ENCODE measurements at places on chromosomes 6 and 20.
A peak's percentile ranks its signal among the peaks of the same experiment; 100 is the strongest.

DNA sequence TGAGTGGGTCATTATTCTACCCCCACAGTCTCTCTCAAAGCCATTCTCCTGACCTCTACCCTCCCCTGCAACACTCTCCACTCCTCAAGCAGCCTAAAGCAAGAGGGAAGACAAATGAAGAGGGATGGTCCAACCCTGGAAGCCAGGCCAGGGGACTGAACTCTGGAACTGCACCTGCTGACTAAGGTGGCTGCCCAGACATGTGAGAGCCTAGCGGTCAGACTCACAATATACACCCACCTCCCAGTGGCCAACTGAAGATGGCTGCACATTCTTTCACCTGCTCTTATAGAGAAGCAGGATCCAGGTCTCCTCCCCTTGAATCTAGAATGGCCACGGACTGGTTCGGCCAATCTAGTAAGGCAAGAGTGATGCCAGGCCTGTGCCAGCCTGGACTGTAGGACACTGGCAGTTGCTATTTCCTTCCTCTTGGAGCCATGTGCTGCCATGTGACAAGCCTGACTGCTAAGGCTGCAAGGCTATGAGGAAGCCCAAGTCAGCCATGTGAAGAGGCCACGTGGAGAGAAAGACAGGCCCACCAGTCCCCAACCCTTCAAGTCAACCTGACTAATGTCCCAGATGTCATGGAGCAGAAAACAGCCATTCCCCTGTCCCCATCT is 31.8 kb downstream of the ACSS1 start:
- no peak for DNase-seq

DNA sequence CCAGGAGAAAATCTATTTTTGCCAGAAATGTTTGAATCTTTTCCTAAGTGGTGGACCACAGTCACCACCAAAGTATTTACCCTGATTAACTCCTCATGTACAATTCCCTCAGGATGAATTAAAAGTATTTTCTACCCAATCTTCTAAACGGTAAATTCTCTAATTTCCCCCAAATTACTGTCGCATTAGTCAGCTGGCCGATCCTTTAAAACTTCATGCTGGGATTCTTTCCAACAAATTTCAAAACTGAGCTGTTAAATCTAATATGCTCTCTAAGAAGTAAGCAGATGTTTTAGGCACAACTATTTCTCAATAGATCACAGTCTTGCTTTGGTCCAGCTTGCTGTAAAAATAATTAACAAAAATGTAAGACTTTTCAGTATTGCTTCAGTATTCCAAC is 447.2 kb downstream of the FRK start:
- DNase-seq: no peak

DNA sequence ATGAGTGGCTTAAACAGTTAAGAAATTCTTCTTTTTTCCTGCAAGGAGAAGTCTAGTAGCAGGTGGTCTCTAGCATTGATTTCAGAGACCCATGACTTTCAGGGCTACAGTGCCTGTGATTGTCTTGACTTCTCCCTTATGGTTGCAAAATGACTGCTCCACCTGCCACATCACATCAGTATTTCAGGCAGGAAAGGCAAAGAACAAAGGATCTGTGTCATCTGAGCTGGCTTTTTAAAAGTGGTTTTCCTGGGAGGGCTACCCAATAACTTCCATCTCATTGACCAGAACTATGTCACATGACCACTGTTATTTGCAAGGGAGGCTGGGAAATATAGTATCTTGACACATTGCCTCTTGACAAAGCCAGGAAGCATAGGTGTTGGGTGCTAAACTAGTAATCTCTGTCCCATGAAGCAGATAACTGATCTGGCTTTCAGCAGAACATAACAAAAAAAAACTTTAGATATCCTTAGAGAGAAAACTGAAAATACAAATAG is 226.2 kb downstream of the DHX35 start:
- no peak for DNase-seq

DNA sequence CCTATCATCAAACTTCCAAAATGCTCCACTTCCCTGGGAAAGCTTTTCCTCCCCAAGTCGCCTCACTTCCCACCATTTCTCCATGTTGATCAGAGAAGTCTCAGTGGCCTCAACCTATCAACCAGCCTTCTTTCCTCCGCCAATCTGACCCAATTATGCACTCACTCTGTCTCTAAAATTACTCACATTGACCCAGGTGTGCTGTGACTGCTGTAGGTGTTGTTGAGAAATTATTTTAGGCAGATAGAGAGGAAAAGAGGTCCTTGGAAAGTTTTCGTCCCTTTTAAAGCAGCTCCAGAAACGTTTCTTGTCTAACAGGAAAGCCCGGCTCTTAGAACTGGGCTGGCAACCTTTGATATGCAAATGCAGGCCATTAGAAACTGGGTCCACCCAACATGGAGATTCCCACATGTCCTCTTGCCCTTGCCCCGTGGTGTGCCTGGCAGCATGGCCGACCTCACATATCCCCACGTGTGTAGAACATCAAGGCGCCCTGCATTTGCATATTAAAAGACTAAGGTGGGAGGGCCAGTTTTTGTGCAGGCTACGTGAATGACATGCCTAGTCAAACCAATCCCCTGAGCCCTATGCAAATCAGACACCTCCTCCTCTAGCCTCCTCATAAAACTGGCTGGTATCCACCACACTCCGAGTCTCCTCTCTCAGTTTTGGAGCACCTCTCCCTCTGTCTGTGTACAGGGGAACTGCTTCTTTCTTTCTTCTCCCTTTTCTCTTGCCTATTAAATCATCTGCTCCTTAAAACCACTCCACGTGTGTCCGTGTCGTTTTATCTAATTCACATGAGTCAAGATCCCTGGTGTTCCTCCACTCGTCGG is 12.9 kb downstream of the IPCEF1 start:
- DNase-seq: peak; percentile 12

DNA sequence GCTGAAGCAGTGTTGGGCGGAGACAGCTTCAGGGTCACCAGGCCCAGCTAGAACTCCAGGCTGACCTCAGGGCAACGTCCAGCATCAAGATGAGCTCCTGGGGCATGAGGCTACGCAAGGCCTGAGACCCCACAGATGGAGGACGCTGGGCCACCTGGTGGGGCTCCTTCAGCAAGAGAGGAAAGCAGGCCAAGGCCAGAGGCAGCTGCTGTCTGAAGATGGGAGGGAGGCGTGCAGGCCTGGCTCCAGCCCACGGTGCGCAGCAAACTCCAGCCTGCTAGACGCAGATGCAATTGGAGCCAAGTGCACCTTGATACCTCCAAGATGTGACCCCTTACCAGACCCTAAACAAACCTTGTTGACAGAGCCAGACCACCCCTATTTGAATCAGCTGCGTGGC is 220.9 kb upstream of the RREB1 start:
- no peak for DNase-seq

DNA sequence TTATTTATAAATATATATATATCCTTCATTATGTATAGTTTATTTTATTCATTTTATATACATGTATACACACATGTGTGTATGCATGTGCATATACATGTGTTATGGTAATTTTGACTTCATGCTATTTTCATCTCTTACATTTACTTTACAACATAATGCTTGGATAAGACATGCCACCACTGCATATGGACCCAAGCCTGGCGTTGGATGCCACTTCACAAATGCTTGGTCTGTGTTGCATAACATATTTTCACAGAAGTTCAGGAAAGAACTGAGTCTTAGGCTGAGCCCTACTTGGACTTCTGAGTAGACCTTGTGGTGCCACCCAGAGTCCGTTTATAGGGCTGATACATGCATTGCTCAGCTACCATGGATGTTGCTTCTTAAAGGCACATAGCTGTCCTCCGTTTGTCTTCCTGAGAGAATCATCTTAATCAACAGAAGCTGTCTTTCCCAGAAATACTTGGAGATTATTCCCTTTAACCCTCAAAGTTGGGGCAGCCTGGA is 337.8 kb downstream of the BTBD3 start:
- DNase-seq: no peak

DNA sequence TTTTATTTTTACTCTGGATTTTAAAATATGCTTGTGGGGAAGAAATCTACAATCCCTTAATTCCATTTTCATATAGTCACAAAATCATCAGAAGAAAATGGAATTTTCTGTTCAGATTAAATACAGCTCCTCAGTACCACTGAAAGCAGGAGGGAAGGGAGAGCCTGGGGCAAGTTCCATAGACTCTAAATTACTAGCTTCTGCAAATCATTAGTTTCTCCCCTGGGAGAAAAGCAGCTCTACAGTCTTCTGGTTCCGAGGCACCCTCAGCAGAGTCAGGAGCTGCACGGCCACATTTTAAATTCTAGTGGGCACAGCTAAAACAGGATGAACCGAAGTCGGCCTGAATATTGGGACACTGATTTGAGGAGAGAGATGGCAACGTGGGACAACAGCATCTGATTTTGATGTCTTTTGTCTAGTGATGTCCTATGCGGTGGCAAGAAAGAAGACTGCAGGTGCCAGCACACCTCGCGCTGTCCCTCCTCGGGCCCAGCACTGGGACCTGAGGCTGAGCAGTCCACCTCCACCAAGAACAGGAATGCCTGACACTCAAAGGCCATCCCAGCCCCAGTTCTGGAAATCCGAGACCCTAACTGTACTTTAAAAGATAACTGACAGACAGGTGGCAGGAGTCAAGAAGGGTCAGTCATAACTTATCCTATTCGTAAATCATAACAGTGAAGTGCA is 90.7 kb downstream of the FOXC1 start:
- DNase-seq: no peak

DNA sequence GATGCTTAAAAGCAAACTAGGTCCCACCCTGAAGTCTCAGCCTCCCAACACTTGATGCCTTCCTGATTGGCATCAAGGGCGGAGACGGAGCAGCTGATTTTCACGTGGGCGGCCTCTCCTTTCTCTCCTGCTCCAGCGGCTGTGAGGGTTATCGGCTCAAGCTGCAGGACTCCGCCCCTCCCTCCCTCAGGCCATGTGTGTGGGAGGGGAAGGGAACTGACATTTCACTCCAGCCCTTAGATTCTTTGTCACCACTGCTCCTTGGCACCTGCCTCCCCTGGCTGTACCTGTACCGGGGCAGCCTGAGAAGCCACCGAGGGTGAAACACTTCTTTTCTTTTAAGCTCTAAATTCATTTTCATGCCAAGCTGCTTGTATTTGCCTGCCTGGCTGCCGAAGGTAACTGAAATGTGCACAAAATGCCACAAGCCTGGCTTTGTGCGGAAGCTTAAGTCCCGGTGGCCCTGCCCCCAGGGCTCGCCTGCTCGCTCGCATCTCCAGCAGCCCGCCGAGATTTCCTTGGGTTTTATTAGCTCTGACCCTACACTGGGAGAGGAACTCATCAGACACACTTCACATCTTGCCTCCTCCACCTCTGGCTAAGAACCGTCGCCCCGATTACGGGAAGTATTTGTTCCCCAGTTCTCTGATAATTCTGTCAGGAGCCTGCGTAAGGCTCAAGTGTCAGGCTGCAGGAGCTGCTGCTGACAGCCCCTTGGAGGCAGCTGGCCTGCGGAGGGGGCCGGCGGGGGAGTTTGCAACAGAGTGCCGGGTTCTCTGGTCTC is 9.6 kb upstream of the CPNE5 start:
- no peak for DNase-seq

GRCh38 chr6:105526225-105526872 is 123.5 kb upstream of the PREP start:
- no peak for DNase-seq

DNA sequence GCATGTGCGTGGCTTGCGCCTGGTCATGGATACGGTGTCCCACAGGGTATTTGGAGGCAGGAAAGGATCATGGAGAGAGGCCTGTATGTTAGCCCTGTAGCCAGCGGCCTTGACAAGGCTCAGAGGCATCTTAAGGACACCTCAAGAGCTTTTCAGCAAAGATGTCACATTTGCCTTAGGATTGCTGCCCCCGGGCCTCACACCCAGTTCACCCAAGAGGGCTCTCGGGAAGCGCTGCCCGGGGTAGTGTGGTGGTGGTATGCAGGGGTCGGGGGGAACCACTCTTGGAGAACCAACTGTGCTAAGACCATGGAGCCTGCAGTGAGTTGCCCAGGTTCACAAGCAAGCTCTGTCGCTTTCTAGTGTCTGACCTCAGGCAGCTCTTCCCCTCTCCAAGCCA is 36.9 kb upstream of the VSTM2L start:
- DNase-seq: no peak

GRCh38 chr6:133805876-133806275 is 83.0 kb upstream of the TCF21 start:
- no peak for DNase-seq

- no peak for DNase-seq
Measured at GRCh38 chr6:129936329-129937165, 75.4 kb upstream of the TMEM244 start.

DNA sequence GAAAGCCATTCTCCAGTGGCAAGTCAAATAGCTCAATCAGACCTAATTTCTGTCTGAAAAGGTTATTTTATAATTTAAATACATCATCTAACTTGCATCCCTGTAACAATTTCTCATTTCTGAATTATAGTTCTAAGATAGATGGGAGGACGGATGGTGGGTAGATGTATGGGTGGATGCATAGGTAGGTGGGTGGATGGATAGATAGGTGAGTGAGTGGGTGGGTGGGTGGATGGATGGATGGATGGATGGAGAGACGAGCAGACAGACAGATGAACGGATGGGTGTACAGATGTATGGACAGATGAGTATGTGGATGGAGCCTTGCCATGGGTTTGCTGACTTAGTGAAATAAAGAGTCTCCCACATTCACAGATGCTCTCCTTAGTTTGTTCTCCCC is 20.0 kb downstream of the PDE10A start:
- no peak for DNase-seq

DNA sequence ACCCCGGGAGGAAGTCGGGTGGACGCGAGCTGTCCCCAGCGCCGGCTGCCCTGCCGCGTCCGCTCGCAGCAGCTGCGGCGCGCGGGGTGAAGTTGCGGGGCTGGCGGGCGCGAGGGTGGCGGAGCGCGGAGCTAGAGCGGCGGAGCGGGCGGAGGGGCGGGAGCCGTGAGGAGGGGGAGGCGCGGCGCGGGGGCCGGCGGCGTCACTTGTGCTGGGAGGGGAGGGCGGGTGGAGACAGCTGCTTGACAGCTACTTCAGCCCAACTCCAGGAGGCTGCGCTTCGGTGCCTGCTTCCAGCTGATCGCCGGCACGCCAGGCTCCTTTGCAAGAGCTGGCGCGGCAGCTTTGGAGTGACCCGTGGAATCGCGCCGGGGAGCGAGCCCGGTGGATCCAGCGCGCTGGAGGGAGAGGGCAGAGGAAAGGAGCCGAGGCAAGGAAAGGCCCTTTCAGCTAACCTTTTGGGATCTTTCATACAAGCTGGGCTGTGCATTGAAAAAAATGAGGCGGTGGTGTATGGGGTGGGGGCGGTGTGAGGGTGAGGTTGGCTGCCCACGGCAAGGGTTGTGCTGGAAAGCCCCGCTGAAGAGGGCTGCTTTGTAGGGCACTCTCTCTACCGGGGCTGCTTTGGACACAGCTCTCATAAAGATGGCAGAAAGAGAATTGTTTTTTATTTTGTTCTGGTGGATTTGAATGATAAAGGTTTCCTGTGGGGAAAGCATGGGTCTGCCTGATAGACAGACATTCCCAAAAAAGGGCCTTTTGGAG is 24.6 kb downstream of the RIPOR2 start:
- DNase-seq: peak; percentile 94

DNA sequence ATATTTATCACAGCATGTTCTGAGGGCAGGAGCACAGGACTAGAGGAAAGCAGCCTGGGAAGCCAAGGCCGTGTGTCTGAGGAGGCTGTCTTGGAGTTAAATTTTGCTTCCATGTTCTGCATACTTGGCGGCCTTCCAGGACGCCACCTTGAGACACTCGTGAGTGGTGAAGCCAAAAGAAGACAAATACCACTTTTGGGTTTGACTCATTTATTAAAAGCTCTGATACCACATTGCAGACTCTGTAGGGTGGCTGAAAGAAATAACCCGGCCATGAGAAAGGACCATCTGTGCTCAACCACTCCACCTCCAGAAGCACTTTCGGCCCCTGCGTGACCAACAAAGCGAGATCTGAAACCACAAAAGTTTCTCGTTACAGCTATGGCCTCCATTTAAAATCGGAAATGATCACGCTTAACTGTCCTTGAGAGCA is 120.0 kb downstream of the TMEM242 start:
- DNase-seq: no peak
